ENCODE measurements at places on chromosomes 5 and 9.

- no peak for DNase-seq
These were observed 153.5 kb downstream of the PPP2R2B start for GRCh38 chr5:146725025-146725424.

- no peak for DNase-seq
These were observed 126.9 kb downstream of the KCNIP1 start for GRCh38 chr5:170630711-170631141.

- DNase-seq = no peak
These were observed 58.3 kb downstream of the SVEP1 start for GRCh38 chr9:110521206-110521605.

DNA sequence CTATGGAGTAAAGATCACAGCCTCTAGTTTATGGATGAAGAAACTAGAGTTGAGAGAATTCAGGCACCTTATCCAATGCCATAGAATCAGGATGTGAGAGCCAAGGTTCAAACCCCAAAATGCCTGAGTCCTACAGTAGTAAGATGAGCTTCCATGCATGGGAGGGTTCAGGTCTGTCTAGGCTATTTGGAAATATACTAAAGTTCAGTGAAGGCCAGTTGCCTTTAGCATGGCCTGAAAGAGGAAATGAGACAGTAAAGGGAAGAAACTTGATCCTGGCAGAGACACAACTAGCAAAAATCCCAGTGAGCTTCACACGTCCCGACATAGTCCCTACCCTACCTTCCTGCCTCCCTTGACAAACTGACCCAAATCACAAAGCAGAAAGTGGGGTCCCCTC lies 317.0 kb downstream of the RASEF start:
- no peak for DNase-seq

DNA sequence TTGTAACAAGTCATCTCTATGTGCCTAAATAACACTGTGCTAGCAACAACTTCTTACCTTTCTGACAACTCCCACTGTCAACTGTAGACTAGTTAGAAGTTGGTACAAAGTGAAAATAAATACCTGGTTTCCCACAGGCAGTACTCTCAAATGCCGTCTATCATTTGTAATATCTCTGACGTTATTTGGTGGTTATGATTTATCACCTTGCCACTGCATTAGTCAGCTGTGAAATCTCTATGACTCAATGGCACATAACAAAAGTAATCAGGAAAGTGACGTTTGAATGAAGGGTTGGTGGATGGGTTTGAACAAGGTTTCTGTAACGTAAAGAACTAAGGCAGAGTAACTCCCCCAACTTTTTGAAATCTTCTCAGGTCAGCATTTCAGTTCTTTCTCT lies 592.3 kb downstream of the MAT2B start:
- no peak for DNase-seq

GRCh38 chr5:143168171-143168741 lies 235.2 kb downstream of the NR3C1 start:
- no peak for DNase-seq

GRCh38 chr5:37717613-37718431 lies 122.0 kb downstream of the GDNF start:
- no peak for DNase-seq

- DNase-seq = no peak
These were observed 189.2 kb downstream of the MAN2A1 start for GRCh38 chr5:109878887-109879286.

DNA sequence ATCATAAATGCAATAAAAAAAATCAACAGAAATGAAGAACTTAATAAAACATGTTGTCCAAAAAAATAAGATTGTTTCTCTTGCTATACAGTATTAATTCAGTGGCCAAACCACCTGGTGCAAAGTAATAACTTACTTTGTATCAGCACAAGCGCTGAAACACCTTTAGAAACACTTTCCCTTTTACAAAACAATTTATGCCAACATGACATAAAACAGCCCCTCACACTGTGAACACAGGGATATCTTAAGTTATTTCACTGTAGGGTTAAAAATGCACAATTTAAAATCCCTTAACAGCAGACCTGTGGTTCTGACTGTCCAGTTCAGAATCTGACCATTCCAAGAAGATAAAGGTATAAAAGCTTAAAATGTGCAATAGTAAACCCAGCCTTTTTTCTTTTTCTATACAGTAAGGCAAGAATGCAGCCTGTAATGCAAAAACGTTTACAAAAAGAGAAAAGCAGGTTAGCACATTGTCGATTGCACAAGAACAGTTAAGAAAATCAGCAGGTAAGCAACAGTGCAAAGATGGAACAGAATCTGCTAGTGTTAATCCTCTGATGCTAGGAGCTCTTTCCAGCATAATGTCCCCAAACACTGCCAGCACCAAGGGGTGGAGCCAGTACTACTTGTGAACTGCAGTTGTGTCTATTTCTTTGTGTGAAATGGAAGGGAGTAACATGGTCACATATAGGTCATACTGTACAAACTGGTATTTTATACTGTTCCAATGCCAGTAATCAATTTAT lies 21.6 kb downstream of the RAB14 start:
- DNase-seq = no peak

DNA sequence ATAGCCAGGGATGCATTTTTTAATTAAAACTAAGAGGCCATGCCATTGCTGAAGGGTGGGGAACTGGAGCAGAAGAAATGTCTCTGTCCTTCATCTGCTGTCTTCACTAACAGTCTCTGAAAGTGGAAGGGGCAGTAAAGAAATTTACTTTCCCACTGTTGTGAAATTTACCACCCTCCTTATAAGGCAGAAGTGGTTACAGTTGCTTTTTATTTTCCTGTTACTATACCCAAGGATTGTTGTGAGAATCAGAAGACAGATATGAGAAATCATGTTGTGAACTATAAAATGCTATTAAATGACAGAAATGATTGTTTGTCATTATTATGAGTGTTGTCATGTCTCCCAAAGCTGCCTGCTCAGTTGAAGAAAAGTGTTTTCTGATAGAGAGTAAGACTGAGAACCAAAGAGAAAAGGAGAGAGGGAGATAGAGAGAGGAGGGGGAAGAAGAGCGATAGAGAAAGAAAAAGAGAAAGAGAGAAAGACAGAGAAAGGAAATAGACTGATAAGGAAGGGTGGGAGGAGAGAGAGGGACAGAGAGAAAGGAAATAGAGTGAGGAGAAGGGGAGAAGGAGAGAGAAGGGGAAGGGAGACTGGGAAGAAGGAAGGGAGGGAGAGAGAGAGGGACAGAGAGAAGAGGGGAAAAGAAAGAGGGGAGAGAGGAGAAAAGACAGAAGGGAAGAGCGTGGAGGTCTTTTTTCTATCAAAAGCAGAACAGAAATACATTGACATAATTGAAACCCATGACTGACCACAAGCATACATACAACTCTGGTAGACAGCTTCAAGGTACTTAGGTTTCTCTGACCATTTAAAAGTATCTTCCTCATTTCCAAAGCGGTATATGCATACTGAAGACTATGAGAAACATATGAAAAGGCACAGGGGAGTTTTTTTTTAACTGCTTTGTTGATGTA lies 22.5 kb downstream of the SEC61B start:
- DNase-seq = no peak

DNA sequence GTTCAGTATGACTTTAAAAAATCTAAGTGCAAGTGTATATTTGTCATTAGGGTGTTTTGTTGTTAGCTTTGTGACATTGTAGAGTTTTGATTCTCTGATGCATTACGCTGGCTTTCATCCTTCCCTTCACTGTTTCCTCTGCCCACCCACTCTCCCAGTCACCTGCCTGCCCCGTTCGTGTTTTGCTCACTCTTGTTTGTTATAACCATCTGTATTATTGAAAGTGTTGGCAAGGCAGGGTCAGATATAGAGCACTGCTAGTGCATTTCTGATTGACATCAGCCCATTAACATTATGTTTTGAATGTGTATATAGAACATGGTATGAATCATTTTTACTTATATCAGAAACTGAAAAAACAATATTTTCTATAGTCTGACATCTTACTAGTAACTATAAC lies 27.3 kb downstream of the SCGB3A1 start:
- DNase-seq = no peak

DNA sequence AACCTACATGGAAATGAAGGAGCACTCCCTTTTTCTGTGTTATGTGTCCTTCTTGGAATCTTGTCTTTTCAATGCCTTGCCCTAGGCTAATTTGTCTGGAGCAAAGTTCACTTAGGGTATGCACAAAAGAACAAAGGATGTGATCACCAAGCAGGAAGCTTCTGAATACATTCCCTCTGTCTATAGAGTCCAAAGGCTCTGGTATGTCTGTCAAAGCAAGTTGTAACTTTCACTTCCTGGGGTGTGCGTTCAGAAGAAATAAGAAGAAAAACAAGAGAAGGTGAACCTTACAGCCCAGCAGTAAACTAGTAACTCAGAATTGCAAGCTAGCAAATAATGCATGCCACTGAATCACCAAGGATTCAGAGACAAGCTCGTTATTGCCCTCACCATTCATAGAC lies 31.7 kb upstream of the CDH6 start:
- no peak for DNase-seq

DNA sequence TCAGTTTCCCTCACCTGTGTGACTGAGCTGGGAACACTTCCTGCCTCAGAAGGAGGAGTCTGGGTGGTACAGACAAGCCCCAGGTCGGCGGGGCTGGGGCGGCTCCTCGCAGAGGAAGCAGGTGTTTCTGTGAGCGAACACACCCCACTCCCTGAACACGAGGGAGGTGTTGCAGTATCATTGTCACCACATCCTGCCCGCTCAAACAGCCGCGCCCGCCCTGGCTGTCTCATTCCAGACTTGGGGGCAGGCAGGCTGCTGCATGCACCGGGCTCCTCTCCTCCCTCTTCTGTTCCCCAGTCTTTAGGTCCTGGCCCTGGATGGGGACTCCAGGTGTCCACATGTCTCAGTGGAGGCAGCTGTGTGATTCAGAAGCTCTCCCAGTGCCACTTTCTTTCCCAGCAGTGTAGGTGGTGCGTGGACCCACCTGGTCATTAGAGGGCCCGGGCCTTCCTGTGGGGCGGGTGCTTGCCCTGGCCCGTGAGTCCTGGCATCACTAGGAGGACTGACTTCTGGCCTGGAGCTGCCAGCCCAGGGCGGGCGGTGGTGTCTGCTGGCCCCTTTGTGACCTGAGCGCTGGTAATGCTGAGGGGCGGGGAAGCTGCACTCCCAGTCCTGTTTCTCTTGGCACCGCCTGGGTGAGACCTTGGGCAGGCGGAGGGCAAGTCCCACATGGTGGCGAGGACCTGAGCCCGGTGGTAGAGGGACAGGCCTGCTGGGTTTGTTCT lies 18.3 kb upstream of the PHYHD1 start:
- peak; percentile 61 for DNase-seq

DNA sequence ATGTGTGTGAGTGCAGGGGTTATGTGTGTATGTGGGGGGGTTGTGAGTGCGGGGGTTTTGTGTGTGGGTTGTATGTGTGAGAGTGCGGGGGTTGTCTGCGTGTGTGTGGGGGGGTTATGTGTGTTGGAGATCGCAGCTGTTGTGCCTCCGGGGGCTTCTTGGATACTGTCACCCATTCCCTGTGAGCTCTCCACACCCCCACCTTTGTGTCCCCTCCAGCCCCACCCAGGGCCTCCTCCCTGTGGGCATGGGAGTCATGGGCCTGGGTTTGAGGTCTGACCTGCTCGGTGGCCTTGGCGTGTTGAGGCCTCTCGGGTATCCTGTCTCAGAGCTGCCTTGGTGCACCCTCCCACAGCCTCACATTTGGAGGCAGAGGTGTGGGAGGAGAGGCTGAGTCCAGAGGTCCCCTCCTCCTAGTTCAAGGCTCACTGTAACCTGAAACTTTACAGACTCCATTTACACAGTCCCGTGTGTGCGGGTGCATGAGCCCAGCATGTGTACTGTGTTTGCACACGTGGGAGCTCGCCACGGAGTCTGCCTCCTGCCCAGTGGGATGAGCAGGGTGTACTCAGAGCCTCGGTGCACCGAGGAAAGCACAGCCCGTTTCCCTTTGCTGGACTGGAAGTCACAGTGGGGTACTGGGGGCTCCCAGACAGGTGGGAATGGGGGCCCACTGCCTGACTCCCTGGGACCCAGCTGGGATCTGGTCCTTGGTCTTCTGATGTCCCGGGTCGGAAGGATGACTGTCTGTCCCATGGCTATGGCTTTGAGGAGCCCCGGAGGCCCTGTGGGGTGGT lies 43.4 kb downstream of the RXRA start:
- no peak for DNase-seq

DNA sequence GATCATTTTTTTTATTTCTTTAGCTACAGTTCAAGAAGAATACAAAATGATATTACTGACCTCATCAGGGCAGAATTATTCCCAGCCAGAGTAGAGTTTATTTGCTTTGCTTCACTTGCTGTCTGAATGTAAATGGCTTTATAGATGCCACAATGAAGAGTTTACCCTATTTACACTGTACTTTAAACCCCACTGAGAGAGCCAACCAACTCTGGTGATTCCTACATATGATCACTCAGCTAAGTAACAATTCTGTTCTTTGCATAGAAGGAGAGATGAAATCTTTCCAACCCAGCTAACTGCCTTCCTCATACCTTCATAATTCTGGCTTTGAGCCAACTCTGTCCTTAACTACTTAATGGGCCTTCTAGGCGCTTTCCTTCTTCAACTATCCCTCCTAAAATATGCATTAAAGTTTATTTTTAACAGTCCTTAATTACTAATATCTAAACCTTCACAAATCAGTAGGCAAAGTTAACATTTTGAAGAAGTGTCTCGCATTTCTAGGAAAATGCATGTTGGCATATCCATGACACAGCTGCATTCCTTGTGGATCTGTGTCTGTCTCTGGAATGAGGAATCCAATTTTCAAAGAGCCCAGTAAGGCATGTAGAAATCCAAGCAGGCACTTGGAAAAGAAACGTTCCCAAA lies 284.8 kb upstream of the GRAMD2B start:
- no peak for DNase-seq

GRCh38 chr5:6868171-6868570 lies 154.9 kb downstream of the TENT4A start:
- no peak for DNase-seq

- DNase-seq = no peak
These were observed 17.8 kb upstream of the MSANTD3 start for GRCh38 chr9:100409176-100409556.

- no peak for DNase-seq
These were observed 530.5 kb downstream of the SEMA5A start for GRCh38 chr5:9015260-9015936.

- no peak for DNase-seq
These were observed 91.0 kb downstream of the OLFM1 start for GRCh38 chr9:135178498-135178897.

DNA sequence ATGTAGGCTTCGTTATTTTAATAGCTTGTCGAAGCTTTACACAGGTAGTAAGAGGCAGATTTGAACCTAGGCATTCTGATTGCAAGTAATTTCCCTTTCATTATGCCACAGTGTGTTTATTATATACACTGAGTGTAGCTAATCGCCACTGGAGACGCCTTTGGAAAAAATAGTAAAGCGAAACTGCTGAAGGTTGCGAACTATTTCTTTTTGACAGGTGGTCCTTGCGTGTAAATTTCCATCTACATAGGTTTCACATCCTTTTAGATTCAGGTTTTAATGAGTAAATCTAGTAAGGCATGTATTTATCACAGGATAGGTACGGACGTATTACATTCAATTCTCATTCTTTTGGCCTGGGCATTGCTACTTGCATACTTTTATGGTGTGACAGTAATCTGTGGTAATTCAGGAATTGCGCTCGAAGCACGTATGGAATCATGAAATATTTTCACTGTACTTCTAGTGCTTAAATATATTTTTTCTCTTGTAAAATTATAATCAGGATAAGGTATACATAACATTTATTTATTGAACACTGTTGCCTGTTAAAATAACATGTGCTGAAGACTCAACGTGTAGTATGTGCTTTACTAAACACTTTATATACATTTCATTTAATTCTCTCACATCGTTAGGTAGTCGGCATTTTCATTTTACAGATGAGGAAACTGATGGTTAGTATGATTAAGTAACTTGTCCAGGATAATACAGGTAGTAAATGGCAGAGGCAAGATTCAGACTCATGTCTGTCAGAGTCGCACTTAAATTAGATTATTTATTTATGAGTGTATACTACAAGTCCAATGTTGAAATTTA lies 1.8 kb downstream of the MARCHF6 start:
- peak; percentile 16 for DNase-seq

Measured in naive thymus-derived CD4-positive, alpha-beta T cell (primary cell).